ENCODE measurements at places on chromosomes 1 and 21.

DNA sequence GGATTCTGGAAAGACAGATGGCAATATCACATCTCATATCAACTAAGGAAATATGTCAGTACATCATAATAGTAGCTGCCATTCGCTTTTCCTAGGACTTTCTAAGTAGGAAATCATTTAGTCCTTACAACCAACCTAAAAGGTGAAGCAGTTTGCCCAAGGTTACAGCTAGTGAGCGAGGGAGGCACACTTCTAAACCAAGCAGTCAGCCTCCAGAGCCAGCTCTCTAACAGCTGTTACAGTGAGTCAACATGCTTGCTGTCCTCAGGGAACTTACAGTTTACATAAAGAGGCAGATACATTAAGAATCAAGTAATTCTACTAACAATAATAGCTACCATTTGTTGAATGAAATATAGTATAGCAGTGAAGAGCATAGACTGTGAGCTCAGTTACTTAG, 57.1 kb downstream of the GIPC2 start:
- no peak for DNase-seq

- no peak for DNase-seq
Measured at GRCh38 chr1:173508541-173508940, 31.4 kb downstream of the PRDX6 start.

GRCh38 chr1:110235834-110236682, 25.9 kb downstream of the KCNC4 start:
- no peak for DNase-seq

DNA sequence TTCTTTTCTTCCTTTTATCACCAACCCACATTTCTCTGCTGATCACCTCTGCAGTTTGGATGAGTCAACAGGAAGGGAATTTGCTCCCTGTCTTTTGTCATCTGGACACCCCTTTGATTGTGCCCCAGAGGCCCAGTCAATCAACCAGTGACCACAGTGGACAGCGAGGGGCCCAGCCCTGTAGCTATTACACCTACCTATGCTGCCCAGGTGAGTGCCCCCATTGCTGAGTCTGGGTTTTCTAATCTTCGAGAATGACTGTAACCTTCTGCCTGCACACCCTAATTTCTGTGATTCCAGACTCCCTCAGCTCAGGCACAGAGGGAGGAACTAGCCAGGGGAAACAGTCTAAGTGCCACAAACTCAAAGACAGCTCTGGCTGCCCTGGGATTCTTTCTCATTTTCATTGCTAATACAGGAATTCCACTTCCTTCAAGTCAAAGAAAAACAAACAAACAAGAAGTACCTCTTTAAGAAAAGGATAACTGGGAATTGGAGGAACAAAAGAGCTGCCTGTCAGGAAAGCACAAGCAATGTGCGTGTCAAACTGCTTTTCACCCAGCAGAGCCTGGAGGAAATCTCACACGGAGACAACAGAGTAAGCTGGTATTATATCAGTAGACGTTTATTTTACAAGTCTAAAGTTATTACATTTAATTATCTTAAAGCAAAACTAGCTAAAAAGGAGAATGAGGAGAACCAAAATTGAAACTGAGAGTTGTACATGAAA, 311.1 kb downstream of the AJAP1 start:
- no peak for DNase-seq

- DNase-seq, result no peak
Measured at GRCh38 chr21:33642896-33643657, 776 bp downstream of the ITSN1 start.

- DNase-seq, result no peak
Measured at GRCh38 chr1:187078916-187079315, 250.2 kb downstream of the PLA2G4A start.

GRCh38 chr21:22575165-22575584, 1577.0 kb downstream of the NCAM2 start:
- DNase-seq, result no peak

DNA sequence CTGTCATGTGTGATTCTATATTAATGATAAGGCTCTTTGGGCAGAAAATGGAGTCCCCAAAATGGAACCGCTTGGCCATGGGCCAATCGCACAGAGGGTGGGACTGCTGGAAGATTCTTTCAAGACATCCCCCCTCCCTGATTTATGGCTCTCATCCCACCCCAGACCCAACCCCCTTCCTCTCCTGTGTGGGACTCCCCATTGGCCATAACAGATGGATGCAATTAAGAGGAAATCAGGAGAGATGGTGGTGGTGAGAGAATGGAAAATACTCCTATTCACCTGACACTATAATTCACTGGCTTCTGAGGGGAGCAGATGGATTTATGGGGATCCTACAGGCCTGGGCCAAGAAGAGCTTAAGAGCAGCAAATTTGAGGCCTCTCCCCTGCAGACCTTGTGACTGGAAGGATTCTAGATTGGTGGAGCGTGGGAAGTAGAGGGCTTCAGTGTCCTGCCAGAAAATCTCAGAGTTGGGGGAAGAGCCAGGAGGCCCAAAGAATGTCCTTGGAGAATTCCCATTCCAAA, 1.7 kb downstream of the IGFN1 start:
- no peak for DNase-seq

DNA sequence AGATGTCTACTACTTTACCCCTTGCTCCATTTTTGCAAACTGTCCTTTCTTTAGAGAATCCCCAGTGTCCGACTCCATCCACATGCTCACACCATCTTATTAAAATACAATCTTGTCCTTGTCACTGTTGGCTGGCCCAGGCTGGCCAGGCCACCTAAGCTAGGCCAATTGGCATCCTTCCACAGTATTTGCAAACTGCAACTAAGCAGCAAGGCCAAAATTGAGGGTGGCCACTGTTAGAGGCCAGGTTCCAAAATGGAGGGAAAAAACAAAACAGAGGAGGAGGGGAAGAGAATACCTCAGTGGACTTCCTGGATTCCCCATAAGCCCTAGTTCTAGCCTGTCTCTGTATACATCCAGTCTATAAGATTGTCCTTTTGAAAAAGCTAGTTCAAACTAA, 4.3 kb downstream of the FAM89A start:
- no peak for DNase-seq

GRCh38 chr1:203437696-203438315, 37.8 kb upstream of the PRELP start:
- DNase-seq, result no peak

- no peak for DNase-seq
Measured at GRCh38 chr1:75719810-75720209, 4.7 kb upstream of the ACADM start.
